ENCODE measurements at places on chromosomes 16 and 17. TPM values are rescaled to one million over a fixed set of nuclear protein-coding genes. Genes with fewer than 3 reads are reported as not detected.

PRSS22 gene
- 0.94 TPM for polyA plus RNA-seq

ADORA2B gene
- 3.8 TPM for polyA plus RNA-seq

CALB2 gene
- polyA plus RNA-seq = 0.44 TPM

CDC6 gene
- 17.0 TPM for polyA plus RNA-seq

GRCh38 chr17:5694551-5694950 is 110.2 kb upstream of the NLRP1 start:
- DNase-seq = no peak

GRCh38 chr17:81037026-81037797 is 2.3 kb downstream of the BAIAP2 start:
- DNase-seq = peak; percentile 68

DNA sequence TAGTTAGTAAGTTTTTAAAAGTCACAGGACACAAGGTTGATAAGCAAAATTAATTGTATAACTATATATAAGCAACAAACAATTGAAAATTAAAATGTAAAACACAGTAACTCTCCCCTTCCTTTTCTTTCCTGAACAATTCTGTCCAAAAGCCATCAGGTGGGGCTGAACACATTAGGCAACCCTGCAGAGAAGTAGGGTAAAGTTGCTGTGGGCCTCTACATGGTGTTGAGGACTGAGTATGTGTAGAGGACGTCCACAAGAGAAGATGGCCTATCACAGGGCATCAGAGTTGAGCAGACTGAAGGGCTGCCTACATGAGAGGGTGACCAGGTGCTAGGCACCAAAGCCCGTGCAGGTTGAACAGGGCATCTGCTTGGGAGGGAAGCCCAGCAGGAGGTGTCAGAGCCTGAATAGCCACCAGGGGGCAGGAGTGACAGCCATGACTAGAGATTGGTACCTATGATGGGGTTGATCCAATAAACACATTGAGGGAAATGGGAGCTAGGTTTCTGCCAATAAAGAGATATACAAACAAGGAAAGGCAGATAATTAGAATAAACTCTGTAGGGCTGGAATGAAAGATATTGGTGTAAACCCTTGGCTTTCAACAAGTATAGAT is 415.1 kb downstream of the NPIPA8 start:
- no peak for DNase-seq

DNA sequence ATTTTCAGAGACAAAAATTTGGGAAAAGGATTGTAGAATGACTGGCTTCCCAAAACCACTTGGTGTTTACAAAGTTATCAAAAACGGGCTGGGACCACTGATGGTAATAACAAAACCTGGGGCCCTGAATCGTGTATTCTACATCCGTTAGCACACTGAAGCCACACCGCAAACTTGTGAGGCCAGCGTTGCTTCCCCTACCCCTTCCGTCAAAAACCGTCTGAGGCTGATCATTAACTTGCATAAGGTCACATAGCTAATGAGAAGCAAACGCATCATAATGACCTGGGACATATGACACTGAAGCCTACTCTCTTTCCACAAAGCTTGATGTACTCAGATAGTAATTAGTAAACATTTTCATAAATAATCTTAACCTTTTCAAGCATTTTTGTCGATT is 704.3 kb downstream of the MAF start:
- no peak for DNase-seq

- DNase-seq = no peak
Measured at GRCh38 chr17:685006-685405, 29.6 kb downstream of the VPS53 start.

GRCh38 chr16:15672514-15673167 is 22.6 kb downstream of the NDE1 start:
- peak; percentile 92 for DNase-seq

DNA sequence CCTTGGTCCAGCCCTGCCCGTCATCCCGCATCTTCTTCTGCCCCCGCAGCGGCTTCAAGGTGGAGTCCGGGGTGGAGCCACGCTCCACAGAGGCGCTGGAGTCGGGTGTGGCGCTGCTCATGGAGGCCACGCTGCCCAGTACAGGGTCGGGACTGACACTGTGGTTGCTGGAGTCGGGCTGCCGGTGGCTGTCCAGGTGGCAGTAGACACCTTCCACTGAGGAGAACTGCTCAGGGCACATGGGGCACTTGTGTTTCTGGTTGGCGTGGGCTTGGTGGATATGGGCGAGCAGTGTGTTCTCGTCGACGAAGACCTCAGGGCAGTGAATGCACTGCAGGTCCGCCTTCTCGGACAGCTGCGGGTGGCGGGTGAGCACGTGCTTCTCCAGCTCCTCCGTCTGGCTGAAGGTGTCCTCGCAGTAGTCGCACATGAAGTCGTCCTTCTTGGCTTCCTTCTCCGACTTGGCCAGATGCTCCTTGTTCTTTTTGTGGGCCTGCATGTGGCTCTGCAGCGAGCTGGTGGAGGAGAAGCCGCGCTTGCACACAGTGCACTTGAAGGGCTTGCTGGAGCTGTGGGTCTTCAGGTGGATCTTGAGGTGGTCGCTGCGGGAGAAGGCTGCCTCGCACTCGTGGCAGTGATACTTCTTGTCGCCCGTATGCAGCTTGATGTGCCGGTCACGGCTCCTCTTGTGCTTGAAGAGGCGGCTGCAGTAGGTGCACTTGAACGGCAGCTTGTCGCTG is 217.8 kb downstream of the ZNF423 start:
- DNase-seq = peak; percentile 51

DNA sequence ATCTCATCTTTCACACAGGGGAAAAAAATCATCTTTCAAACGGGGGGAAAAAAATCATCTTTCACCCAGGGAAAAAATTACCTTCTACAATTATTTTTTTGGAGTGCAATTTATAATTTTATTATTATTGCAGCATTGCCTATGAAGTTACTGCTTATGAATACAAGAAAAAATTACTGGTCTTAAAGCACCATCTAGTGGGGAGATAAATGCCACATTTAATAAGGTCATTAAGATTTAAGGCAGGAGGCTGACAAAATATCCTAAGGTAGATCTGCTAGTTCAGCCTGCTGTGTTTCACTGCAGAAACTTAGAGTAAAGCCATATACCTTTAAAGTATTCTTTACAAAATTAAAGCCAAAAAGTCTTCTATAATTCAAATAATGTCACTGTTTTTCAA is 13.7 kb downstream of the SHCBP1 start:
- DNase-seq = peak; percentile 60

DNA sequence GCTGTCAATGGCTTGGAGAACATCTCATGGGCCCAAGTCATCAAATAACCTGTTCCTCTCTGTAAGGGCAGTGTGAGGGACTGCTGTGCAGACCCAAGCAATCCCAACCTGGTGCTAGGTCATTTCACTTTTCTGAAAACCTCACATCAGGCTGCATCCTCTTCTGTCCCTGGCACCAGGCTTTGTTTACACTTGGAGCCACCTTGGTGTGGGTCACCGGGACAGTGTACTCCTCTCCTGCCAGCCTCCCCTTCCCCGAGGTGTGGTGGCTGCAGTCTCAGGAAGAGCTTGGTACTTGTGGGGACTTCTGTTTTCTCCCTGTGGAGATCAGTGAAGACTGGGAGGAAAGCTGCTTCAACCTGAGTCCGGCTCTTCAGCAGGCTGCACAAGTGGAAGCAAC is 12.4 kb downstream of the SLC7A6OS start:
- DNase-seq = no peak

DNA sequence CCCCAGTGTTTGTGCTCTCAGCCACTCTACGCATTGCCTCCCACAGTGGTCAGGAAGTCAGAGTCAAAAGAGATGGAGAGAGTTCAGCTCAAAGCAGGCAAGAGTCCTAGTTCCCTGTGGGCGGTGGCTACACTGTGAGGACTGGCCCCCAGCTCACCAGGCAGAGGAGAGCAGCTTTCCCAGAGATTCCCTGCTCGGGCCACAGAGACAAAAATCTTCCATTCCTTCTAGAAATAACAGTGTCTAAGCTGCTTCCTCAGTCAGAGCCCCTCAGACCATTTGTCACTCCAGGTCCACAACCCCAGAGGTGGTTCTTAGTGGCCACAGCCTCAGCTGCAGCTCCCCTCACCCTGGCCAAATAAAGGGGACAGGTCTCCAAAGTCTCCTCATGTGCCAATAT is 263.0 kb upstream of the RPL38 start:
- DNase-seq = no peak

GRCh38 chr17:38540514-38541045 is 65.2 kb downstream of the SRCIN1 start:
- DNase-seq = no peak

DNA sequence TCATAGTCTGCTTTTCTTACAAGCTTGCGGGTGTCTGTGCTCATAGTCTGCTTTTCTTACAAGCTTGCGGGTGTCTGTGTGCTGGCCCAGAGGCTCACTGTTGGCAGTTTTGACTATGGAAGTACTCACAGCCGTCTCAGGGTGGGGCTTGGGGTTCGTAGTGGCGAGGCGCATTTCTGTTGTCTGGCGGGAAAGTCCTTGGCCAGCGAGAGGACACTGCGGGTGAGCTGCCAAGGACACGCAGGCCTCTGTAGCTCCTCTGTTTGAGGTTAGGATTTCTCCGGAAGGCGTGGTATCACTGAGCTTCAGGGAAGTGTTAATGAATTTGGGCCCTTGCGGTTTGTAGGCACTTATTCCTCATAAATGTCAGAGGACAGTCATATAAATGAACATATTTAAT is 13.5 kb downstream of the TBCD start:
- no peak for DNase-seq

DNA sequence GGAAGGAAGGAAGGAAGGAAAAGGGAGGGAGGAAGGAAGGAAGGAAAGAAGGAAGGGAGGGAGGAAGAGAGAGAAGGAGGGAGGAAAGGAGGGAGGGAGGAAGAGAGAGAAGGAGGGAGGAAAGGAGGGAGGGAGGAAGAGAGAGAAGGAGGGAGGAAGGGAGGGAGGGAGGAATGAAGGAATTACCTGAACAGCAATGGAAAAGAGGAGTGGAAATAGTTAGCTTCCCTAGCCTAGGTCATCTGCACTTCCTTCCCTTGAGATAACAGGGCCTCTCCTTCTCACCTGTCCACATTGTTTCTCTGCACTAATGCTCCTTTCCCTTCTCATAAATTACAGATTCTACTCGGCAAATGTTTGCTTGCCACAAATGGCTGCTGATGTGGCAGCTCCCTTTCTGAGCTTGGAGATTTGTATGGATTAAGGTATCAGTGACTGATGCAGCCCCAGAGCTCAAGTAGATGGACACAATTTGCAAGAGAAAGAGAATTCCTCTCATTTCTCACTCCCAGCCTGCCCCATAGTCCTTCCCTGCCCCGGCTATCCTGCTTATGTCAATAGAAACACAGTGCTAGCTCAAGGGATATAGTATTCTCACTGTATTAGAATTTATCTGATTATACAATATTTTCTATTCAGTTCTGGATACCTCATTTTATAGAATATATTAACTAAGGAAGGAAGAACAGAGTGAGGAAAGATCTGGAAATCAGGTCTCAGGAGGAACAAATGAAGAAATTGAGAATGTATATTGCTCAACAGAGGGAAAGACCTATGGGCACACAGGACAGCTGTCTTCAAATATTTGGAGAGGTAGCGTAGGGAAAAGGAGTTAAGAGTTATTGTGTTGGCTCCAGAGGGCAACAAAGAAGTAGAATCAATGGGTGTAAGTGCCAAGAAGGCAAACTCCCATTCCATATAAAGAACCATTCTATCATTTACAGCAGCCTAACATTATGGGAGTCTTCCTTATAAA is 14.6 kb downstream of the HOXB1 start:
- DNase-seq = no peak
